CD4-positive, alpha-beta T cell treated with Interleukin-4 for 4 hours (primary cell): ENCODE measurements at places on chromosomes 2 and 18.
A peak's percentile ranks its signal among the peaks of the same experiment; 100 is the strongest.

- no peak for DNase-seq
Measured at GRCh38 chr2:240186191-240186725, 45.8 kb upstream of the OTOS start.

DNA sequence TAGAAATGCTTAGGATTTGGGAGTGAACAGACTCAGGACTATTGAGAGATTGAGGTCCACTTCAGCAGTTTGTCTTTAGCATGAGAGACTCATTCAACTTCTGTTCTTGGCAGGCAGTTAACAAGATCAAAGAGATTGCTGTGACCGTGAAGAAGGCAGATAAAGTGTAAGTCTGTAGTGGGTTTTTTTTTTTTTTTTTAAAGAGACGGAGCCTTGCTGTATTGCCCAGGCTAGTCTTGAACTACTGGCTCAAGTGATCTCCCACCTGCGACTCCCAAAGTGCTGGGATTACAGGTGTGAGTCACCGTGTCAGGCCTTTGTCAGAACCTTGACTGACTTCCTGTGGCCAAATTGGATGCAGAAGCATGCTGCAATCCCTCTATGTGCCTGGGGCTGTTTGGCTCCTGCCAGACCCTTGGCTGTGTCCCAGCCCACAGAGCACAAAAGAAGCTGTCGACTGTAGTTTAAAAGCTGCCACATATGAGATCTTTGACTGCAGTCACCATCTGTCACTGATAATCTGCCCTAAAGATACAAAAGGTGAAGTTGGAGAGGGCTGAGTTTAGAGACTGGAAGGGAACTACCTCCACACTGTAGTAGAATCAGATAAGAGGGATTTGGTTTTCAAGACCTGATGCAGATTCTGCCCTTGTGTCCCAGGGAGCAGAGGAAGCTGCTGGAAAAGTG, 9.9 kb downstream of the CCT7 start:
- DNase-seq = no peak

- DNase-seq = no peak
Measured at GRCh38 chr2:29226375-29226774, 111.2 kb downstream of the CLIP4 start.

DNA sequence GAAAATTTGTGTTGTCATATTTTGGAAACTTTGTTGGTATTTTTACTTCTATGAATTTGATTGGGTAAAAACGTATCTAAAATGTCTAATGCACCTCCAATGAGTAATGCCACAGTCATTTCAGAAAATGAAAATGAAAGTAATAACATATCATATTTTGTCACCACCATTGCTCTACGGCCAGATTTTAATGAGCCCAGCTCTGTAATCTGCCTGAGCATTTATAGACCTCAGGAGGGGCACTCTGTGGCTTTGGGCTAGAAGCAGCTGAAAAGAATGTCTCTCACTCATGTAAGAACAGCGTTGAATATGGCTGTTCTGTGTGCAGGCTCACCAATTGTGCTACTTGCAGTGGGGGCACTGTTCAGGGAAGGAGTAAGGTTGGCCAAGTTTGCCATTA, 32.7 kb upstream of the ABCA12 start:
- peak; percentile 15 for DNase-seq

- peak; percentile 39 for DNase-seq
Measured at GRCh38 chr2:54559593-54560145, 103.5 kb downstream of the SPTBN1 start.

DNA sequence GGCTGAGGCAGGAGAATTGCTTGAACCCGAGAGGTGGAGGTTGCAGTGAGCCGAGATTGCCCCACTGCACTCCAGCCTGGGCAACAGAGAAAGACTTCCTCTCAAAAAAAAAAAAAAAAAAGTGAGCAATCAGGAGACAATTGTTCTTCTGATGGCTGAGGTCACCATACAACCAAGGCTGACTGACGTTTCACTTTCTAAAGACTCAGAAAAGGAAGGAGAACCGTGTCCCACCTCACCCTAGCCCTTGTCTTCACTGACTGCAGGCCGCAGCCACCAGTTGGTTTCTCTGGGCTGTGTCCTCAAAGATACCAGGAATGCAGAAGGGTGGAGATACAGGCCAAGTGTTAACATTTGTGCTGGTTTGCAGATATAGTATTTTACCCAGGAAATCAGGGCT, 7.7 kb upstream of the SLC35F6 start:
- no peak for DNase-seq

DNA sequence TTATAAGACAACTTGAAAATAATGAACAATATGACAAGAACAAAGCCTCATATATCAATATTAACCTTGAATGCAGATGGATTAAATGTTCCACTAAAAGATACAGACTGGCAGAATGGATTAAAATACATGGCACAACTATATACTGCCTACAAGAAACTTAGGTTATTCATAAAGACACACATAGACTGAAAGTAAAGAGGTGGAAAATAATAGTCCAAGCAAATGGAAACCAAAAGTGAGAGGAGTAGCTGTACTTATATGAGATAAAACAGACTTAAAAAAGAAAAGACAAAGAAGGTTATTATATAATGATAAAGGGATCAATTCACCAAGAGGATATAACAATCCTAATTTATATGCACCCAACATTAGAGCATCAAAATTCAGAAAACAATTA, 18.2 kb downstream of the LMAN1 start:
- no peak for DNase-seq

GRCh38 chr2:75960472-75961009, 249.8 kb upstream of the GCFC2 start:
- DNase-seq = no peak

- no peak for DNase-seq
Measured at GRCh38 chr2:10407432-10407831, 40.7 kb downstream of the ODC1 start.

DNA sequence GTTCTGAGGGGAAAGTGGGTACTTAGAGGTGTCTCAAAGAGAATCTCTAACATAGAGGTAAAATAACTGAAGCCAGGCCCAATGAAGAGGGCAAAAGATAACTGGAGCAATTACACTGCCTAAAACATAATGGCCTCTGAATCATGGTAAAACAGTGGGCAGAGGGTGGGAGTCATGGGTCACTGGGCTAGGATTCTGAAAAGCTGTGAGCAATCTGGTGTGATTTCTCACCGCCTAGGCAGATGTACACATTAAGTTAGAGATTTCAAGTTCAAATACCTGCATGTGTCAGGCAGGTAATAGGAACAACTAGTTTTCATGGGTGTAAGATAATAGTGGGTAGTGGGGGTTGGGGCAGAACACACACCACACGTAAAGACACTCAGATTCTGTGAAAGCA, 45.6 kb downstream of the INSIG2 start:
- DNase-seq = no peak

DNA sequence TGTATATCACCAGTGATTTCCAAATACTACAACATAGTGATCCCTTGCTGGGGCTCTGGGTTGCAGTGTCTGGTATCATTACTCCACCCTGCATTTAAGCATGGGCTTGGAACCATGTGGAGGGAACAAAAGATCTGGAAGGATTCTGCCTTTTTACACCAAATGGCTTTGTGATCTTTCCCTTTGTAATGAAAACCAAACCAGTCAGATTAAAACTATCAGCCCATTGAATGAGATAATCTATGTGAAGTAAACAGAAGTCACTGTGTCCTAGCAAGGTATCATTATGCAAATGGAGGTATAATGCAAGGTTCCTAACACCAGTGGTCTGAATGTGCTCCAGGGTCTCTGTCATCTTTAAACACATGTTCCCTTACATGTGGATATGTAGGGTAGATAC, 474.7 kb upstream of the TNP1 start:
- no peak for DNase-seq

DNA sequence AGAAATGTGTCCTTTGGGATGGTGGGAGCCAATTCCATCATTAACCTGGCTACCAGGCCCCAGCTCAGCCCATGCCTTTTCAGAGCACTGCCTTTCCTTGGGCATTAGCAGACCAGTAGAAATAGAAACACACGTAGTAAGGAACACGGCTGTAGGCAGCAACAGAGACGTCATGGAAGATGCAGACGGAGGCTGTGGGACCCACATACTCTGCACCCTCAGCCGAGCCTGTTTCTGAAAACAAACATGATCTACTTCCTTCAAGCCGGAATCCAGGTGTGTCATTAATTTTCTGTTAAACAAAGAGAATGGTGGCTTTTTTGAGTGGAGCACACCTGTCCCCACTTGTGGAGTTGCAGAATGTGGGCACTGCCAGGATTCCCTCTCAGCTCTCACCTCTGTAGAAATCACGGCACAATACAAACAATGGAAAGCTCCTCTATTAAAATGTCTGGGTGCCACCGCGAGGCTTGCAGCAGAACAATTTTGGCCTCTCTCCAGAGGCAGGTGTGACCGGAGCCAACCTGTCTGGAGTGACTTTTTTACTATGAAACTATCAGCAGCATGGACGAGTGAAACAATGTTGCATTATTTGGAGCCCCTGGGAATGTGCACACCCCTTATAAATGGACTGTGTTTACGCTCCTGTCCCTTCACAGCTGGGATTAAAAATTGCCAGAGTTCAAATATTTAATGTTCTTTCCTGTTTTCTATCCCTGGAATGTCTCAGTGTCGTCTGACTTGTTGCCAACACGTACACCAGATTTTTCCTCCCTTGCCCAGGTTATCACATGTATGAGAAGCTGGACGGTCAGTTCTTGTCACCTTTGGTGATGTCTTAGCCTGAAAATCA, 31.7 kb downstream of the SPP2 start:
- DNase-seq = no peak

DNA sequence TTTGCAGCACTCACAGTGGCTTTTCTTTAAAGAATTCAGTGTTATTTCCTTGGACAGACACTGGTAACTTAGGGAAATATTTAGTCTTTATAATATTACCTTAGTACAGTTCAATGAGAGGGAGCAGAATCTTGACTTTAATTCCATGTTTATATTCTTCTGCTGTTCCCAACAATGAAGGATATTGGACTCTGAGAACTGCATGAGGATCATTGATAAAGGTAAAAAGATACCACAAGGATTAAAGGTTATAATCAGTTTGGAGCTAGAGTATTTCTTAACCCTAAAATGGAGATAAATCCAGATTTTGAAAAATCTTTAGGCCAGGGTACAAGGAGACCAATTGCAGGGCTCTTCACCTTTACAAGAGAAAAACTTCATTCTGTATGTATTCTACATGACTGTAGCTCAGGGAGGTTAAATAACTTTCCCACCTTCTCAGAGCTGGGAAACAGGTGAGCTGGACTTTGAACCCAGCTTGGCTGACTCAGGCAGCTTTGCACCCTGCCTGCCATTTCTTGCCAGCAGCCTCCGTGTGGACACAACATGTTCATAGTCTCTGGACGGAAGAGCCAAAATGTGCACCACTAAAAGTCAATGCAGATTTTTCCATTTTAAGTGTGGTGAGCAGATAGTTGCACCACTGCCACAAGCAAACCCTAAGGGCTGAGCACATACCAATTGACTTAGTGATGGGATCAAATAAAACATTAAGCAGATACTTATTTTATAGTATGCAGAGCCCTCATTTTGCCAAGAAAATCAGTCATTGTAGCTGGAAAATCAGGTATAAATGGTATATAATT, 26.7 kb downstream of the UPP2 start:
- DNase-seq = no peak

DNA sequence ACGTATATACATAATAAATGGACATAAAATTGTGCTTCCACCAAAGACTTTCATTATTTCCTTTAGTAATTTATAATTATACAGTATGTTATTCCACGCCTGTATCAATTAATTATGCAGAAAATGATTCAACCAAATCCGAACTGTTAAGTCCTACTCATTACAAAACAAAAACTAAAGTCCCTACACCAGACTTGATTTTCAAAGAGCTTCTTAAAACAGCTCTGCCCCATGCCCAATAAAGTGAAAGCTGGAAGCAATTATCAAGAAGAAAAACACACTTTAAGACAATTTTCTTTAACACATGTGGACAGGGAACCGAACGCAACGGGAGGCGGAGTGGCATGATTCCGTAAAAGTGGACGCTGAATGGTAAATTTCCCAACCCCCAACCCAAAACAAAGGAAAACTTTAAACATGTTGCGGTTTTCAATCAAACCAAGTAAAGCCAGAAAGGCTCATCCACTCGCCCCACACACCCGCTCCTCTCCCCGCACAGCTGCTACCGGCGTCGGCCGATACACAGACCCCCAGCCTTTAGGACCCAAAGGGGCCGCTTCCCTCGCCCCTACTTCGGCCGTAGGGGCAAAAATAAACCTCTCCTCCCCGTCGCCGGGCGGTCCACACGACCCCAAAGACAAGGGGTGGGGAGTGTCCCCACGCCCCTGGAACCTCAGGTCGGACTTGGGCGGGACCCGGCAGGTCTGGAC, 705 bp downstream of the YES1 start:
- DNase-seq = no peak

- DNase-seq = no peak
Measured at GRCh38 chr2:152049541-152049940, 49.3 kb downstream of the CACNB4 start.

GRCh38 chr2:101698844-101699754, 1.6 kb downstream of the MAP4K4 start:
- DNase-seq = no peak

- DNase-seq = no peak
Measured at GRCh38 chr2:182504903-182505302, 78.1 kb upstream of the PDE1A start.

DNA sequence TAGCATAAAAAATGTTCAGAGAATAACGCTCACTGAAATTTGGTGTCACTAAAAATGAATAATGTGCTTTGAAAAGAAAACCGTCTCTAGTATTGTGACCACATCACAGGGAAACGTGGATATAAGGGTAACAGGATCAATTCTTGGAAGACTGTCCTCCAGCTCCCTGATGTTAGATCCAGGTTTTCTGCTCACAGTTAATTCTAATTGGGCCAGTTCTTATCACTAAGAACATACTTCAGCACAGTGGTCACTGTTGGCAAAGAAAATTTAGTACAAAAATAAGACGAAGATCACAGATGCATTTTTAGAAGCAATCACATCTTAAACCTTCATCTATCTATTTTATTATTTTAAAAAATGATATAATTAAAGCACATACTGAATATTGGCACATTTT, 57.0 kb upstream of the CD226 start:
- DNase-seq = no peak

- peak; percentile 90 for DNase-seq
Measured at GRCh38 chr2:157876066-157876785, at the start of gene ACVR1. Gene ACVR1 (minus strand): TSS chr2:157876330. CDS start chr2:157799493, 76,837 bp downstream.
